ENCODE measurements at places on chromosomes 7 and 10.

DNA sequence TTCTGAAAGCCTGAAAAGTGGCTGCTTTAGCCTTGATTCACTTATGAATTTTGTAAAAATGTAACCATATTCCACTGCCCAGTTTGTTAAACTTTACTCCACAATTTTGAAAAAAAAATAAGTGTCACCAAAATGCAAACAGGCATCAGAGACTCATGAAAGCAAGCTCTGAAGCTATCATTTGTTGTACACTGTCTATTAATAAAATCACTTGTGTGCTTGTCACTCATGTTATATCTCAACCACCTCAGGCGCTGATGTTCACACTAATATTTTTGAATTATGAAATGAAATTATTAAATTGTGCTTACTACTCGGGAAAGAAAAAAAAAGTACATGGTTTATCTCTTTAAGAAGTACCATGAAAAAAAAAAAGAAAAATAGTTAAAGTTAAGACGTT is 34.5 kb upstream of the DKK1 start:
- no peak for DNase-seq

DNA sequence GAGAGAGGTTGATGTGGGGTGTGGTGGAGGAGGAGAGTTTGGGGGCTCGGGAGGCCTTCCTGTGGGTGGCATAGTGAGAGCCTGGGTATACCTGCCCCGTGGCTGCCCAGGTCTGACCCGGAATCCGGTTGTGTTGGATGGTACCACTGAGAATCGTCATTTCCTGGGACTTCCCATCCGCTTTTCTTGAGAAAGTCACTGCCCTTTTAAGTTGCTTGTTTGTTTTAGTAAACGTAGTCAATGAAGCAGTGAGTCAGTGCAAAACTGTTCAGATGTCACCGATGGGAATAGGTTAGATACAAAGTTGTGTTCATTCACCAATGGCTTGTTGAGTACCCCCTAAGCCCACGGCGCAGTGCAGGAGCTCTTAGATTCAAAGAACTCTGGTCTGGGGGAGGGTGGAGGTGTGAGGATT is 285.8 kb downstream of the CAMK1D start:
- peak; percentile 35 for DNase-seq

GRCh38 chr10:5976512-5977470 is 552 bp downstream of the IL15RA start:
- peak; percentile 60 for DNase-seq

DNA sequence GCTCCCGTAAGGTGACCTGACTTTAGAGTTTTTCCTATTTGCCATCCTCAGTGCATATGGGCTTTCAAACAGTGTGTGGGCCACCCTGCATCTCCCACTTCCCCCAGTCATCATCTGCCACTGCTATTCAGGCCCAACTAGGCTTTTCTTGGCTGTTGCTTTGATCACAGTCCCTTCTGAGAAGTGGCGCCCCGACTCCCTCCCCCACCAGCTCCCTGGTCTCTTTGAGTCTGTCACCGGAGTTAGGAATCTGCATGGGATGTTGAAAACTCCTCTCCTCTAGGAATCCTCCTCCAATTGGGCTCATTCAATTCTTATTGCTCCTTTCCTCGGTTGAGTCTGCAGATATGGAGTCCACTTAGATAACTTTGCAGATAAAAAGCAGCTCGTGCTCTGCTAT is 32.1 kb downstream of the HIF1AN start:
- no peak for DNase-seq

GRCh38 chr10:128178302-128178958 is 52.2 kb upstream of the MKI67 start:
- DNase-seq: peak; percentile 4
